NCI-H2029 treated with DMSO at 0.1 percent for 48 hours (cell line): ENCODE measurements at places on chromosomes 5 and 9.

DNA sequence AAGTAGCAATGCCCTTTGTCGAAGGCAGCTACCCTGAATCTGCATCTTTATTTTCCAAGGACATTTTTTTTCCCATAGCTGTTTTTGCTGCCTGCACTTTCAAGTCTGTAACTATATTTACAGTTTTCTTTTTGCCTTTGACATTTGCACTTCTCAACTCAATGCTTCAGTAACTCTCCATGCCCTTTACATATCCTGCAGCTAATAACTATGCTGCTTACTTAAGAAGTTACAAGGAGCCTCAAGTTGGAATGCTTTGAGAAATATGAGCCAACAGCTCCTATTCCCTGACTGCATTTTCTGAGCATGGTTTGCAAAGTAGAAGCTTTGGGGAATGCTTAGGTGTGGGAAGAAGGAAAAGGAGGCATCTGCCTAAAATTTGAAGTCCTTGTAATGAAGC lies 194.8 kb upstream of the TRPC7 start:
- no peak for DNase-seq

DNA sequence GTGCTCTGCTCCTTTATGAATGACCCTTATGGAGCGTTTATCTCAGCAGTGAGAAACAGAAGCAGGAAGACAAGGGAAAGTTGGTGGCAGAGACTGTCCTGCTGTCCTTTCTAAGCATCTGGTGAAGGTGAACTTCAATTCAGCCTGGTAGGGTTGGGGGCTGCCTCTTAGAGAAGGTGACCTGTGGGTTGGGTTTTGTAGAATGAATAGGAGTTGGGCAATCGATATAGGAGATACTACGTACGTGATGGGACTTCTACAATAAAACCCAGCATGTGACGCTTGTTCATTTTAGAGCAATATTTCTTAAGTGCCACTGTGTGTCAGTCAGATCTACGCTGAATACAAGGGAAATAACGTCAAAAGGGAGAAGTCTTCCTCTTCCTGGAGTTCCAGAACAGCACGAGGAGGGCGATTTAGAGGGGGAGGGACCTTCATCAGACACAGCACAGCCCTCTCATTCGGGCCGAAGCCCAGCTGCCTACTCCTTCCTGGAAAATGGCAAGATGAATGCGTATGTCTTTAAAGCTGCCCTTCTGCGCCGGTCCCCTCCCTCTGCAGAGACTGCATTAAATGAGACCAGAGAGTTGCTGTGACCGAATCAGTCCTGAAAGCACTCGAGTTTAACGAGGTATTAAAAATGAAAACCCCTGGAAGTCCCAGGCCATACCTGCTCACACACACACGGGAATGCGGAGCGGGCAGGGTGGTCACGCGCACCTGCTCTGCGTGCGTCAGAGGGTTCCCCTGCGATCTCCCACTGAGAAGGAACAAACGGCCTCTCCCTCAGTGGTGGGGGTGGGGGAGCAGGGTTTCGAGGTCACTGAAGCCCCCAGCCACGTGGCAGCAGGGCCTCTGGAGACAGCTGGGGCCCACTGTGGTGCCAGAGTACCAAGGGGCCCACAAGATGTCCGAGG lies 85.3 kb upstream of the SARDH start:
- DNase-seq = no peak

DNA sequence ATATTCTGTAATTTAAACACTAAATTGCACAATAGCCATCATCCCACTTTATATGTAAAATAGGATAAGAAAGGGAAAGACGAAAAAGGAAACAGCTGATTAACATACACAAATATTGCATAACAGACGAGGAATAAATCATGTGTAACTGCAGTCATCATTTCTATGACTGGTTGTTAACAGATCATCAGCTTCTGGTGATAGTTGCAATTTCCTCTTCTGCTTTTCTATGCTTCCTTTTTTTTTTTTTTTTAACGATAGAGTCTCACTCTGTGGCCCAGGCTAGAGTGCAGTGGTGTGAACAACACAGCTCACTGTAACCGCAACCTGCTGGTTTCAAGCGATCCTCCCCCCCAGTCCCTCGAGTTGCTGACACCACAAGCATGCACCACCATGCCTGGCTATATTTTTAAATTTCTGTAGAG lies 22.5 kb upstream of the JAKMIP2 start:
- no peak for DNase-seq

DNA sequence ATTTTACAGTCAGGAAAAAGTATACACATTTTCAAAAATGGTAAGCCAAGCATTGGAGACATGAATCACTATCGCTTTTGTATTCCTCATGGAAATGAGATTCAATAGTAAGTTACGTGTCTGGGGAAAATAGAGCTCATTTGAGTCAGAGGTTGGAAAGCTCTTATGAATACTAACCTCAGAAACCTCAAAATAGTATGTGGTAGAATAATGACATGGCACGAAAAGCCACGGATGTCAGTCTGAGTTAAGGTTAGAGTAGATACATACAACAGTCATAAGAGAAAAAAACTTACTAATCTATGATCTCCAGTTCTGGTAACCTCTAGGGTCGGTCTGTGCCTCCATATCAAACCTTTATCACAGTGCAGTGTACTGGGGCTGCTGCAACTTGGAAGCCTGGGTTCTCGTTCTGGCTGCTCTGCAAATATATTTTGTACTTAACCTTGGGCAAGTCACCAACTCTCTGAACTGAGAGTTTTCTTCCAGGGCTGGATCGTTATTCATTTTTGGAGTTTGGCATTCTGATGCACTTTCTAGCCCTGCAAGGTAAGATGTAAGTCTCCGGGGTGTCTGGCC lies 31.8 kb downstream of the MAP1B start:
- DNase-seq = no peak

GRCh38 chr5:132458651-132459030 lies 31.9 kb downstream of the IRF1 start:
- no peak for DNase-seq

DNA sequence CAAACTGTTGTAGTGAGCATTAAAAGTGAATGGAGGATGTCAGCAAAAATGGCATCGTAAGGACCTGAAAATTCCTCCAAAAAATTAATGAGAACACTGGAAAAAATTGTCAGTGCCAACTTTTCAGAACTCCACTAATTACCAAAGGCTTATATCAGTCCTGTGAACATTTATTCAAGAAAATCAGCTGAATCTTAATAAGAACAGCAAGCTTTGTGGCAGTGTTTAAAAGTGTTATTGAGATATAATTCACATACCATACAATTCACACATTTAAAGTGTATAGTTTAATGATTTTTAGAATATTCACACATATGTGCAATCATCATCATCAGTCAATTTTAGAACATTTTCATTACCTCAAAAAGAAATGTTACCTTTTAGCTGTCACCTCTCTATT lies 57.6 kb downstream of the G3BP1 start:
- DNase-seq = no peak

GRCh38 chr9:93094658-93095204 lies 1.3 kb upstream of the CARD19 start:
- no peak for DNase-seq

DNA sequence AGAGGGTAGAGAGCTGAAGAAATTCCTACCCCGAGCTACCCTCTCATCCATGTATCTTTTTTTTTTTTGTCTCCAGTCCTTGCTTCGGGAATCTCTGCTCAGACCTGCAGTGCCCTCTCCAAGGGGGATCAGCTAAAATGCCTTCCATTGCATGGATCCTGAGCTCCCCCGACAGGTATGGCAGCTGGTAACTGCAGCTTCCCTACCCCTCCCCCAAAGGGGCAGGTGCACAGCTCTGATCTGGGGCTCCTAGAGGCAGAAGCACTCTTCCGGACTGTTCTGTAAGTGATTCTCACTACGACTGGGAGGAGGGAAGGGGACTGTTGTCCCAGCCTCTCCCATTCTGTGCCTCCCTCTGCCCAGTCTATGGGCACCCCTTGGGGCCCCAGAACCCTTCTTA lies 169.6 kb downstream of the MELK start:
- no peak for DNase-seq

- DNase-seq = no peak
These were observed 9.0 kb upstream of the CCDC125 start for GRCh38 chr5:69341520-69342161.

DNA sequence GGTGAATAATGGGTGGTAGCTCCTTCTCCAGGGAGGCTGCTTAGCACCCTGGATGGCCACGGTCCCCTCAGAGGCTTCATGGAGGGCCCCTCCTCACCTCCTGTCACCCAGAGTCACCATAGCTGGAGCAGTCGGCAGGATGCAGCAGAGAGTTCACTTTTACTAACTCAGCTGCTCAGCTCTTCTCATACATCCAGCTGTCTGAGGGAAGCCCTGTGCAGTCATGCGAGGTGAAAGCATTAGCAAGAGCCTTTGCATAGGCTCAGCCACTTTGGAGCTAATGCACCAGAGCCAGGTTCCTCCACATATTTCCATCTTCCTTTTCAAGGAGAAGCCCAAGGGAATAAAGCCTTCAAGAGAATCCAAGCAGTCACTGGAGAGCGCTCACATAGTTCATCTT lies 499.2 kb downstream of the BNC2 start:
- DNase-seq = no peak

DNA sequence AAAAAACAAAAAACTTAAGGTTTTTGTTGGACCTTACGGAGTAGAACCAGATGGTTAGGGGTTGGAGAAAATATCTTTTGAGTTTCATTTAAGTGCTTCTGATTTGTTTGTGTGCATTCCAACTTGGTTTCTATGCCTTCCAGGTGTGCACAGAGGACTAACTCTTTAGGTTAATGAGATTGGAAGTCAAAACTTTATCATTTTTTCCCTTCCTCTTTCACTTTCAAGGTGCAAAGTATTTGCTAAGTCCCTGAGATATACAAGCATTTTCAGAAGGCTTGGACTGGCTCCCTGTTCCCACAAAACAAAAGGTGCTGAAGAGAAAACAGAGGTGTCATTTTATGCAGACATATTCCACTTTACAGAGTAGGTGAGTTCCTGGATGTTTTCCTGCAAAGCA lies 30.3 kb upstream of the CER1 start:
- no peak for DNase-seq
